ENCODE measurements at places on chromosomes 7 and 10.

DNA sequence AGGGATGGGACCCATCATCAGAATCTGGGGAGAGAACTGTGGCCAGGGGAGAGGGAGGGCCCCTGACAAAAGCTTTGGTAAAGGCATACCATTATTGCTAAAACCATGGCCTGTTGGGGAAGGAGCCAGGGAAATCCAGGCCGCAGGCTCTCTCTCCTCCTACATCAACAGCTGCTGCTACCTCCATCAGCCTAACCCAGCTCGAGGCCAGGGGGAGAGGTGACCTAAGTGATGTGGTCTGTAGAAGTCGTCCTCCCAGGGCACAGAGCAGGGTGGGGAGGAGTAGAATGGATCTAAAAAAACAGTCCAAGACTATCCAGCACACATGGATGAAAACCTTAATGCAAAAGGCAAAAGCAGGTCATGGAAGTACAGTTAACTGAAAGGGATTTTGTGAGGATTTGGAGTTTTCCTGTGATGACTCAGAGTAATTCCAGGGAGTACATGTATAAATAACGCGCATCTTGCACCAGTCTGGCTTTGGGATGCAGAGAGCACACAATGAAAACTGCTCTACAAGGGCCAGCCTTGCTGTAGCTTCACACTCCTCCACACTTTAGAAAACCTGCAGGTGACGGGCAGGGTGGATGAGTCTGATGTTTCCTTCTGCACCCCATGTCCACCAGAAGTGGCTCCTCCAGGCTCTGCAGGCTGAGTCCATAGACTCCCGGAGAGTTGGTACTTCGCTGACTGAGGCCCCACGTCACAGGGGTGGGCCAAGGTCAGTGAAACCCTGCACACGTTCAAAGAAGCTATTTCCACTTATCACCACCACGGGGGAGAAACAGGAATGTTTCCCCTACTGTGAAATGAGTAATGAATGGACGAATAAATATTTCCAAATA is 38.5 kb upstream of the MSMB start:
- DNase-seq = no peak

- DNase-seq = peak; percentile 94
These were observed 94.5 kb downstream of the SEC61G start for GRCh38 chr7:54664235-54665228.

DNA sequence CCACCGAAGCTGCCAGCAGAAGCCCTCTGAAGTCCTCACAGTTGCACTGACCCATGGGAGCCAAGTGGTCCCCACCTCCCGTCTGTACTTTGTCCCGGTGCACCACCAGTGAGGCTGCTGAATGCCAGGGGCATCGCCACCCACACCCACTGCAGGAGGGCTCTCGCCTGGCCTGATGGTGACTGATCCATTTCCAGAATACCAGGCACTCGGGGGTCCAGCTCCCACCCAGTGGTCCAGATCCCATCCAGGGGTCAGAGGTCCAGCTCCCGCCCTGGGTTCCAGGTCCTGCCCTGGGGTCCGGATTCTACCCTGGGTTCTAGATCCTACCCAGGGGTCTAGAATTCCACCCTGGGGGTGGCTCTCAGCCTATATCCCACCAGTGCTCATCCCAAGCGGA is 9.1 kb upstream of the JAKMIP3 start:
- DNase-seq = no peak

DNA sequence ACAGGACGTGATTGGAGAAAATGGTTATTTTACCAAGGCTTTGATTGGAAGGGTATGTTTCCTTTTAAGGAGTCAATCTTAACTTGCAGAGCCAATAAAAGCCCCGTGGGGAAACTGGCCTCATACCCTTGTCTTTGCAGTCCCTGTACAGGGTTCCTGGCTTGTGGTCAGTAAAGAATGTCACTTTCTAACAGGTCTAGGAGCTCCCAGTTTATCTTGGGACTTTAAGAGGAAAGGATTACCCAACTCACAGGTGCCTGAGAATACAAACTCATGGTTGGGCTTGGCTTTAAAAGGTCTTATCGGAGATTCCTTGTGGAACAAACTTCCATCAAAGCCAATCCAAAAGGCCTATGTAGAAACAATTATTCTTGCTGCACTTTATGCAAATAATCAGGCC is 221.8 kb downstream of the PHF14 start:
- no peak for DNase-seq
